ENCODE measurements at places on chromosomes 5 and 9. TPM values are rescaled to one million over a fixed set of nuclear protein-coding genes. Genes with fewer than 3 reads are reported as not detected.

GRCh38 chr5:84080908-84081307 is 303.8 kb downstream of the EDIL3 start:
- no peak for DNase-seq

GRCh38 chr9:36082931-36083330 is 46.2 kb downstream of the RECK start:
- DNase-seq = peak; percentile 15

DNA sequence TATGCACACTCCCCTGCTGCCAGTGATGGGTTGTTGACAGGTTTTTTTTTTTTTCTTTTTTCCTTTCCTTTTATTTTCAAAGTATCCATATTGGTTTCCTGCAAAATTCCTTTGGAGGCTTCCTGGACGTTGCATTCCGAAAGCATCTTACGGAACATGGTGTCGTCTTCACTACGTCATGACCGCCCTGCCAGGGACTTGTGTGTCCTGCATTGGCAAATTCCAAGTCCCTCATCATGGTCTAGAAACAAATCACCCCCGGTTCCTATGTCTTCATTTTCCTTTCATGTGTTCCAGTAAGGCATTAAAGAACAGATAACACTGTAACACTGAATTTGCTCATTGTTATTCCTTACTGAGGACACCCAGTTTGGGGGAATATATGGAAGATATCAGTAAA is 35.0 kb upstream of the ADAMTSL1 start:
- DNase-seq = no peak

GRCh38 chr5:2164586-2164985 is 281.9 kb upstream of the IRX4 start:
- DNase-seq = no peak

DNA sequence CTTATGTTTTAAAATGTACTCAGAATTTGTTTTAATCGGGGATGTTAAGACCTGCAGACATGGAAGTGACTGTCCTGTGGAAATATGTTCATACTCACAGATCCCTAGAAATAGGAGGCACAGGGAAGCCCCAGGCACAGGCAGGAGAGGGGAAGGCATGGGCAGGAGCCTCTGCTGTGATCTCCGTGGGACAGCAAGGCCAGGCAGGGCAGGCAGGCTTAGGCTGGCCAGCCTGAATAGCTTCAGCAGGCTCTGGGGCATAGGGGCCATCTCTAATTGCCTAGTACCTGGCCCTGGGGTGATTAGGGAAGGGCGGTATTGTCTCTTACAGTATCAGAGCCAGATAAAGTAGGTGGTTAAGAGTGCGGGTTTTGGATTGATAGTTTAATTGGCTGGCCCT is 59.8 kb upstream of the PLEKHG4B start:
- DNase-seq = no peak

DNA sequence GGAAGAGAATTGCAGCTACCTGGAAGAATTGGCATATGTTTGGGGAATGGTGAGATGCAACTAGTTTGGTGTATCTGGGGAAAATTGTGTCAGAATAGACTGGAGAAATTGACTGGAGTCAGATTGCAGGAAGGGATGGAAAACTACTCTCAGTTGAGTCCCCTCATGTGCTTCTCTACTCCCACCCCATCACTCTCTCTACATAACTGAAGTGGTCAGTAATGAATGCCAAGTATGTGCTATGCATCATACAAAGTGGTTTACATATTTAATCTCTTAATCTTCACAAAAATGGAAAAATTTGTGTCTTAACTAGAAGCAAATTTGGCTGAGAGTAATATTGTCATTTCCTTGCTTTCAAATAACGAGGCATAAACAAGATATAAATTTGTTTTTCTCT is 146.4 kb upstream of the TNC start:
- no peak for DNase-seq

DNA sequence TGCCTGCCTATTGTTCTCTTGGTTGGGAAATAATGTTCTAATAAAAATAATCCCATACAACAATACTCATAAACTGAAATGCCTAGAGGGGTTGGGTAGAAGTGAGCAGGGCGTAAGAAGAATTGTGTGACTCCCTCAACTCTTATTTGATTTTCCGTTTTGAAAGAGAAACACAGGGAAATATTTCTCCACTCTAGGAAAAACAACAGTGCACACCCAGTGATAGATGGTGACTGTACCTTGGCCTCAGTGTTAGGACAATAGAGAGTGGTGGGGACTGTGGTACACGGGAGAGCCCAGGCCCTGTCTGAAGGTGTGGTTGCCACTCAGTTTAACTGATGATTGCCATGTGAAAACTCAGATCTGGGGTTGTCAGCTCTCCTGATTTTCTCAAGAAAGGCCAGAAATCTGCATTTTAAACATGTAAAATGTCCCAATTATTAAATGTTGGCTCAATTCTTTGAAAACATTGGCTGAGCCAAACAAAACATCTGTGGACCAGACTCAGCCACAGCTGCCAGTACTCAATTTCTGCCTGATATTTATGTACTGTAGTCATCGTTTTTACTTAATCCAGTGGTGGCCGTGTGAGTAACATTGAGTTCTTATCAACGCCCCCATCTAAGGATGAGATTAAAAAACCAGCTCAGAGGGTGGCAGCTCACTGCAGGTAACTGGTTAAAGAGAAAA is 103.8 kb upstream of the ZNF618 start:
- DNase-seq = no peak

DNA sequence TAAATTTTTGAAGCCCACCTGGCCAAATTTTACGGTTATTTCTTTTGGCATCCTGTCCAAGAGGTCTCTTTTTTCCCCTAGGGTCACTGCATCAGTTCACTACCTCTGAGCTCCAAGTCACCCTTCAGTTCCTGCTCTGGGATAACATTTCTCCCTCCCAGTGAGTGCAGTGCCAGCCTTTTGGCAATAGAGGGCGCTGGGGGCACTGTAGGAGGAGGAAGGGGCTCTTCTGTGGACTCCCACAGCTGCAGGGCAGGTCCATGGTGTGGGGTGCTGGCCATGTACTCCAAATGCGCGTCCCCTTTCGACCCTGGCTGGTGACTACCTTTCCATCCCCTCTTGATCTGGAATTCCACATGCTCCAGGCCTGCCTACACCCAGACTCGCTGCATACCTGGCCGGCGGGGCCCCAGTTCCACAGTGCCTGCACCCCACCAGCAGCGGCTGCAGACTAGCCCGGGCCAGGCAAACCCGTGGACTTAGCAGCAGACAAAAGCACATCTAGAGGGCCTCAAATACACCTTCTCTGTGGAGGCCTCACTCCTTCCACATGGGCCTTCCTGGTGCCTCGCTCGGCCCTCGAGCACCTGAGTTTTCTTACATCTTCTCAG is 20.3 kb upstream of the NINJ1 start:
- DNase-seq = peak; percentile 59

- DNase-seq = no peak
These were observed 30.6 kb upstream of the TTC1 start for GRCh38 chr5:159978358-159978757.

DNA sequence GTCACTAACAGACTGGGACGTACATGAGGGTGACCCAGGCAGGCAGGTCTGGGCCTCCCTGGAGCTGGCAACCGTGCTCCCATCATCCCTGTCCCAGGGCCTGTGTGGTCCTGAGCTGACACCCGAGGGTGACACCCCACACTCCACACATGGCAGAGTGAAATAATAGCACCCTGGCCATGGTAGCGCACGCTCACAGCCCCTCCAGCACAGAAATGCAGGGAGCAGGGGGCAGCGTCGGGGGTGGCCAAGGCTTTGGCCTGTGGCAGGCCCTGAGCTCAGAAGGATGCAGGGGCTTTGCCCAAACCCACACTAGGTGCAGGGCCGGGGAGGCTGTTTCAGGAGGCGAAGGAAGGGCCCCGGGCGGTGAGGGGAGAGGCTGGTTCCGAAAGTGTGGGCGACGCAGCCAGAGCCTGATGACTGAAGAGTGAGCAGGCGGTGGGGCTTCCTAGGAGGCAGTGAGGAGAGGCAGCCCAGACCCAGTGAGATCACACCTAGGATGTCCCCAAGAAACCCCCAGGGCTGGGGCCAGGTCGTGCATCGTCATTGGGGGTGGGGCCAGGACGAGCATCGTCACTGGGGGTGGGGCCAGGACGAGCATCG is 12.9 kb downstream of the OR2V2 start:
- peak; percentile 28 for DNase-seq

DNA sequence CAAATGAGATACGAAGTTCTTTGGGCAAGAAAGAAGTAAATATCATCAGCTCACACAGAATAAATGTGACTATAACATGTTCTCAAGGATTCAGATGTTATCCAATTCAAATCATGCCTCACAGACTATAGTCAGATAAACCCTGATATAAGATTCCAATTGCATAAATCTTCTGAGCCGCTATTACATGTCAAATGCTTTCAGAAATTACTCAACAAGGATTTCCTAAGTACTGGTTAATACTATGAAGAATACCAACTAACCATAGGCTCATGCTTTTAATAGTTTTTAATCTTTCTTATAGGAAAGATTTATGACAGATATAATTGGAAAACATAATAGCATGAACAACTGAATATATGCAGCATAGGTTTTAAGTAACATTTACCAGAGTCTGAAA is 73.6 kb downstream of the BAAT start:
- DNase-seq = no peak

DNA sequence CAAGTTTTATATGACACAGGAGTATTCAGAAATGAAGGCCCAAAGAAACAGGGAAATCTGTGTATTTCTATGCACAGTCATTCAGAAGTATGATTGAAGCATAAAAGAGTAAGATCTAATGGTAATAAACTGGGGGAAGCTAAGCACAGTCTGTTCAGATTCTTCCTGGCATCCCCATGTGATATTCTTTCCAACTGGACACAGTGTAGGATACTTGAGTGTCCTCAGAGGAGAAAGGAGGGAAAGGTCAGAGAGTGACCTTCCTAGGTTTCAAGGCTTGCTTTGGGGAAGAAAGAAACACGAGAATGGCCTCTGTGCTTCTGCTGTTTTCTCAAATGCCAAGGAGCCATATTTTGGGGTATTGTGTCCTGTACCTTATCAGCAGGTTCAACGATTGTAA is 1798.4 kb upstream of the WWC1 start:
- DNase-seq = no peak

DNA sequence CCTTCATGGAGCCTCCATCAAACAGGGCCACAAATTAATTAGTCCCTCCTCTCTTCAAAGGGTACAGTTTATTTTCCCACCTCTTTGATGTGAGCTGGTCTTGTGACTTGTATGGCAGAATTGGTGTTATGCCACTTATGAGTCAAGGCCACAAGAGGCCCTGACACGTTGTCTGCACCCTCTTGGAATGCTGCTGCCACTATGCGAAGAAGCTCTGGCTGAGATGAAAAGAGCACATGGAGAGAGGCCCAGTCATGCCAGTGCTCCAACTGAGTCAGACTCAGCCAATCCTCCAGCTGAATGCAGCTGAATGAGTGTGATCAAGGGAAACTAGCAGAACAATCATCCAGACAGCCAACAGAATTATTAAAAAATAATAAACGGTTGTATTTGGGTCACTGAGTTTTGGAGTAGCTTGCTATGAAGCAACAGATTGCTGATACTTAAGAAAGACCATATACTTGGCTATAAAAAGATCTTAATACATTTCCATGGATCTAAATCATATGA is 128.3 kb downstream of the MARCHF11 start:
- DNase-seq = no peak

Gene GDNF
- polyA plus RNA-seq = 0.05 TPM

Gene MZB1
- polyA plus RNA-seq = not detected

Gene GABRP
- 192 TPM for polyA plus RNA-seq

Gene FBP2
- polyA plus RNA-seq = 0.74 TPM

Gene OLFM1
- 0.94 TPM for polyA plus RNA-seq

Gene GLE1
- 13.3 TPM for polyA plus RNA-seq

Gene EDIL3
- polyA plus RNA-seq = 21.1 TPM

Gene SLC34A3
- polyA plus RNA-seq = 4.7 TPM

Gene ELAVL2
- polyA plus RNA-seq = not detected

Gene NUTM2G
- polyA plus RNA-seq = 0.36 TPM

Gene FOXD4
- polyA plus RNA-seq = 0.24 TPM

Gene CCNG1
- polyA plus RNA-seq = 141 TPM
